ENCODE measurements at places on chromosomes 2 and 18.
A peak's percentile ranks its signal among the peaks of the same experiment; 100 is the strongest.

GRCh38 chr2:67159929-67160328, 237.2 kb upstream of the ETAA1 start:
- no peak for DNase-seq

DNA sequence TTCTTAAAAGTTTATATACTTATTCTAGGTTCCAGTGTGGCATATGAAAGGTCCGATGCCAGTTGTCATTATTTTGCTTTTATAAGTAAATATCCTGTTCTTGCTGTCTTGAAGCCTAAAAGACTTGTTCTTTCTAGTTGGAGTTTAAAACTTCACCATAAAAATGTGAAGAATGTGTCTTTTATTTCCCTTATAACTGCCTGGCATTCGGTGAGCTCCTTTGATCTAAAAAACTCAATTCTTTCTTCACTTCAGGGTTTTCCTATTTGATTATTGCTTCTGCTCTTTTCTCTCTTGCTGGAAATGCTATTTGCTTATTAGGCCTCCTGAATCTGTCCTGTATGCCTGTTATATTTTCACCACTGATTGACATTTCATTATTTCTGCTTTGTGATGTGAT, 51.6 kb downstream of the TSPYL6 start:
- DNase-seq, result peak; percentile 19

DNA sequence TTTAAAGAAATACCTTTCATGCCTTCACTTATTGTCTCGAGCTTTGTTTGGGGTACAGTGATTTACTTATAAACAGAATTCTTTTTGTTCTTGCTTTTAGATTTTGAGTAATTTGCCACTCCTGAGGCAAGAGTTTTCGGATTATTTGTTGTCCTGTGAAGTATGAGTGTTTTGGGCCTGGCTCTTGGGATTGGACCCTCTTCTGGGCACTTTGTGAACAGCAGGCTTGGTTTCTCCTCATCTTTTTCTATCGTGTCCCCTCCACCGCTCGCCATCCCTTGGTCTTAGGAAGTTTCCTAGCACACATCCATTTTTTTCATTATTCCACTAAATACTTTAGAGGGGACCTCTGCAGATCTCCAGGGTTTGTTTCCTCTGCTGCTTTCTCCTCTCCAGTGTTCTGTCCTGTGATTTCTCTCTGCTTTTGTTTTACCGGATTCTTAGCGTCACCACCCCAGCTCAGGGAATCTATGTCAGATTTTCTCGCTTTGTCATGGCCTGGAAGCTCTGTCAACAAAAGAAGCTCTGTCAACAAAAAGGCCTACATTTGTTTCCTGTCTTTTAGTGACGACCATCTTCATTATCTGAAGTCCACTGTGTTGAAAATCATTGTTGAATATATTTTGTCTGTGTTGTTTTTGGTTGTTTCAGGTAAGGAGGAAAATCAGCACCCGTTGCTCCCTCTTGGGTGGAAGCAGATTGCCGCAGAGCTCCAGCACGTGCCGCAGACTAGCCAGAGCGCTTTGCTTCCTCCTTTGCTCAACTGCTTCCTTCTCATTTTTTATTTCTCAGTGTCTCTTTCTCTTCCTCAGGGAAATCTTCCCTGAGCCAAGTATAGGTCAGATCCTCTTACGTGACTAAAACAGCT, 27.8 kb downstream of the ANKRD62 start:
- DNase-seq, result peak; percentile 4

- DNase-seq, result no peak
Measured at GRCh38 chr2:84830758-84831500, 50.0 kb downstream of the TRABD2A start.

DNA sequence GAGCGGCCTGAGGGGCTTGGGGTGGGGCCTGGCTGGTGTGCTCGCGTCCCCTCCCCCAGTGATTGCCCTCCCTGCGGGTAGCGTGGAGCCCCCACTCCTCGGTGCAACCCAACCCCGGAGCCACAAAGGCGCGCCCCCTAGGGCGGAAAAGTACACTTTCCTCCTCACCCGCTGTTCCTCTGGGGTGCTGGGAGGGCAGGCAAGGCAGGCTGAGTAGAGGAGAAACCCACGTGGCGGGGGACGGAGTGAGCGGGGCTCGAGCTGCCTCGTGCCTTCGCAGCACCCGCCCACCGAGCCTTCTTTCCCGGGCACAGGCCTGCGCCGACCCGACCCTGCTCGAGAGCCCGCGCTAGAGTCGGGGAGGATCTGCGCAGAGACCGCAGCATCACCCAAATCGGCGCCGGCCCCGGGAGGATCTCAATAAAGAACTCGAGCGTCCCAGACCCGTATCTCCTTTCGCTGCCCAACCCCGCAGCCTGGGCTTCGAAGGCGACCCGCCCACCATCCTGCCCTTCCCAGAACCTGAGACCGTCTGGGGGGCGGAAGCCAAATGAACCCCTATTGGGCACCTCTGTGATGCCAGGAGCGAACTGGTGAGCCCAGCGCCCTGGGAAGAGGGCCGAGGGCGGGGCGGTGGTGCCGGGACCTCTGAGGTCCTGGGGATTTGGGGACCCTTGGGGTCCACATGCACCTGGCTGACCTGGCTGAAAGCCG, 1.5 kb downstream of the UCN start:
- DNase-seq, result no peak

Data from fibroblast of skin of abdomen (primary cell).